GM23248 (cell line): ENCODE measurements at places on chromosomes 5 and 9.
A peak's percentile ranks its signal among the peaks of the same experiment; 100 is the strongest.

- DNase-seq, result no peak
Measured at GRCh38 chr5:170495825-170496661, 7.8 kb upstream of the KCNIP1 start.

DNA sequence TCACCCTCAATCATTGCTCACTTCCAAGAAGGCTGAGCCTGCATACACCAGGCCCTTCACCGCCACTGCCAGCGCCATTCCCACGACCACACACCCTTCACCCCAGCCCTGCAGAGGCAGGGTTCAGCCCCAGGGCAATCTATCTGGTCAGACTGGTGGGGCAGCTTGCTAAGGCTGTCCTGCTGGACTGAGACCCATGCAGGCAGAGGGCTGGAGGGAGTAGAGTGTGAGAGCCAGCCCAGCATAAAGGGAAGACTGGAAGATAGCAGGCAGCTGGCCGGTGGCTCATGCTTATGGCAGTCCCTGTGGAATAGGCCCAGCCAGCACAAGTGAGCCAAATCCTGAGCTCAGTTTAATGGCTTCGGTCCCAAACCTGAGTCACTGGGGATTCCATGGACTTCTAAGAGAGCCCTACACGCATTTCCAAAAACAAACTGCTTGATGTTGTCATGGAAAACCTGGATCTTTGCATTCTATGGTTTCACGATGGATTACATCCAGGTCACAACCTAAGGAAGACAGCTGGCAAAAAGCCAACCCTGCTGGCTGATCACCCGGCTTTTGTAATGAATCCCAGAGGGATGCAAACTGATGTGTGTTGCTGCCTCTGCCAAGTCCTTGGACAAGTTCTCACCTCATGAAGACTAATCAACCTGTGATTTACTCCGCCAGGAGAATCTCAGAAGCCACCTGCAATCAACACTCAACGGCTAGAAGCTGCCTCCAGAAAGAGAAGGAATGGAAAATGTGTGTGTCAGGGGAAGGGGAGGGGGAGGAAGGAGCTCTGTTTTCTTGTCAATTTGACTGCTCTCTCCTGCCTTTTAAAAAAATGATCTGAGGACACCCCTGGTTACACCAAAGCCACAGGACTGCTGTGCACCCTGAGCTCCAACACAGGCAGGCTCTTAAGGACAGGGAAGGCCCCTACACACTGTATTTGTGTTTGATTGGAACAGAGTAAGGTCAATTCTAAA lies 143.6 kb downstream of the LHFPL2 start:
- peak; percentile 99 for DNase-seq

DNA sequence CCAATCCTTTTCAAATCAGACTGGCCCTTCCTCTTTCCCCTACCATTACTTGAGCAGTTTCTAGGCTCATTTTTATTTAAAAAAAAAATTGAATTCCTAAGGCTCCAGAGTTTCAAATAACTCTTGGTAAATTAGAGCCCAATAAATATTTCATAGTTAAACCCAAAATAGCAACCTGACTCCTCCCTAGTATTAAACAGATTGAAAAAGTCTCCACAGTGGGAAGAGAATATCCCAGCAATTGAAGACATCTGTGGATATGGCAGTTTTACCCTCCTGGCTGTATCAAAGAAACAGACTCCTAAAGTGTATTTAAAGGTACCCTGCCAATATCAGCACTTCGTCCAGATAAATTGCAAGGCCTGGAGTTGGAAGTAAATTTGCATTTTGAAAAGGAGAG lies 52.7 kb upstream of the GDNF start:
- no peak for DNase-seq

GRCh38 chr9:80968611-80969010 lies 720.7 kb downstream of the TLE1 start:
- peak; percentile 4 for DNase-seq

- no peak for DNase-seq
Measured at GRCh38 chr9:87088621-87089365, 141.5 kb upstream of the GAS1 start.
